CD8-positive, alpha-beta memory T cell (primary cell): ENCODE measurements at places on chromosomes 7 and 10. TPM values are rescaled to one million over a fixed set of nuclear protein-coding genes. Genes with fewer than 3 reads are reported as not detected.

- DNase-seq = peak; percentile 33
- no peak overlapping the region for H3K27ac ChIP-seq
Measured at GRCh38 chr10:71809628-71810027, 36.3 kb upstream of the VSIR start.

DNA sequence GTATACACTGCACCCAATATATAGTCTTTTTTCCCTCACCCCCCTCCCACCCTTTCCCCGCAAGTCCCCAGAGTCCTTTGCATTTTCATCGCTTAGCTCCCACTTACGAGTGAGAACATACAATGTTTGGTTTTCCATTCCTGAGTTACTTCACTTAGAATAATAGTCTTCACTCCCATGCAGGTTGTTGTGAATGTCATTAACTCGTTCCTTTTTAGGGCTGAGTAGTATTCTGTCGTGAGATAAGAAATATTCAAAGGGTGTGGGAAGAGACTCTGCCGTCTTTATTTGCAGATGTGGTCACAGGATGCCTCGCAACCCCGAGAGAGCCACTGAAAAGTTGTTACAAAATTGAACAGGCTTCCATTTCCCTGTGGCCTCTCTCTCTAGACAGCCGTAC, 137.9 kb upstream of the SH2B2 start:
- no peak for DNase-seq
- H3K27me3 ChIP-seq = no peaks in the 10 kb centered on the region
- no peaks in the 10 kb centered on the region for H3K4me1 ChIP-seq
- no peak overlapping the region for H3K4me3 ChIP-seq
- no peak overlapping the region for H3K27ac ChIP-seq

Gene STEAP2
- total RNA-seq = not detected

DNA sequence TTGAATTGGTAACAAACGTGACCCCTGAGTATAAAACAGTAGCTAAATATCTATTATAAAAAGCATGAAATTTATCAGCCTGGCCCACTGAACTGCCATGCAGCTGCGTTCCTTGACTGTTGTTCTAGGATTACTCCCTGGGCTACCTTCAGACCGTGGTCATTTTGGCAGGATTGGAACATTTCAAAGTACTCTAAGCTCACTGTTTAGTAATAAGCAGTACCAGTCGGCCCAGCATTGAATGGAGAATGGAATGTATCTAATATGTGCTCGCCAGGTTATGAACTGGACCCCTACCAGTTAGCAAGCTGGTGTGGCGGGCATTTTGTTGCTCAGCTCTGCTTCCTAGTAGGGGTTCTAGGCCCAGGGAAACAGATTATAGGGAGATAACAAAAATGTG, 112.2 kb downstream of the SEMA3C start:
- DNase-seq = no peak
- H3K27me3 ChIP-seq = no peaks in the 10 kb centered on the region

- no peaks in the 10 kb centered on the region for H3K27me3 ChIP-seq
- H3K4me3 ChIP-seq = no peak overlapping the region
- H3K4me1 ChIP-seq = no peaks in the 10 kb centered on the region
- no peaks in the 10 kb centered on the region for H3K36me3 ChIP-seq
- no peak for DNase-seq
Measured at GRCh38 chr10:62327885-62328284, 46.3 kb upstream of the ZNF365 start.

DNA sequence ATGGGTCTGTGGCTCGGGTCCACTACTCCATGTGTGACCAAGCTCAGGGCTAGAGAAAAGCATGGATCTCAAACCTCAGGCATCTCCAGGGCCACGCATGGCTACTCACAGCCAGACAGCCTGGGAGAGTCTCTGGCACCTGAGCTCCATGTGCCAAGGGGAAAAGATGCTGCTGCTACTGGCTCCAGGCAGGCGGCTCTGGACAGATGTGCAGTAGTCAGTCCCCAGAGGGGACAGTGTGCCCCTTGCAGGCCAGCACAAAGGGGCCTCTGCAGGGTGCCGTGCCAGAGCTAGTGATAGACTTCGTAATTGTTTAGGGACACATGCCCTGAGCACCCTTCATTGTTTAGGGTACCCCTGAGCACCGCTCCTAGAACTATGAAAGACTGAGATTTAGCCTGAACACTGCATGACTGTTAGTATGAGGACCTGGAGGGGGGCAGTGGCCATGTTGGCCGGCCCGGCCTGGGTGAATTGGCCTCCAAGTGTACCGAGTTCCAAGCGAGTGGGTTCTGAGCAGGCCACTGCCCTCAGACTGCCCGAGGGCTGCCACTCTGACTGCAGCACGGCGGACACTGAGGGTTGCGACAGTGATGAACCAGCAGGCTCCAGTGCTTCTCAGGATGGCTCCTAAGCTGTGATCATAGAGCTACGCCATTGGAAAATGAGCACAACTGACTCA, 80.7 kb downstream of the TCERG1L start:
- no peak overlapping the region for H3K4me3 ChIP-seq
- no peaks in the 10 kb centered on the region for H3K27me3 ChIP-seq
- H3K4me1 ChIP-seq = no peaks in the 10 kb centered on the region
- no peak for DNase-seq

DNA sequence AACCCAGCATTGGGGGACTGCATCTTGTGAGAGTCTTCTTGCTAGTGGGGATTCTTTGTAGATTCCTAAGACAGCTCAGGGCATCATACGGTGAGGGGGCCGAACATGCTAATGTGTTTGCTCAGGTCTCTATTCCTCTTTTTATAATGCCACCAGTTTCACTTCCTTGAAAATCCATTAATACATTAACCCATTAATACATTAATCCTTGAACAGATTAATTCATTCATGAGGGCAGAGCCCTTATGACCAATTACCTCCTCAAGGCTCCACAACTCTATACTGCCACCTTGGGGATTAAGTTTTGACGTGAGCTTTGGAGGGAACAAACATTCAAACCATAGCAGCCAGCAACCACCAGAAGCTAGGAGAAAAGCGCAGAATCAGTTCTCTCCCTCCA, 67.2 kb upstream of the POT1 start:
- no peak overlapping the region for H3K4me3 ChIP-seq
- H3K27ac ChIP-seq = no peak overlapping the region
- no peaks in the 10 kb centered on the region for H3K36me3 ChIP-seq
- no peaks in the 10 kb centered on the region for H3K4me1 ChIP-seq

DNA sequence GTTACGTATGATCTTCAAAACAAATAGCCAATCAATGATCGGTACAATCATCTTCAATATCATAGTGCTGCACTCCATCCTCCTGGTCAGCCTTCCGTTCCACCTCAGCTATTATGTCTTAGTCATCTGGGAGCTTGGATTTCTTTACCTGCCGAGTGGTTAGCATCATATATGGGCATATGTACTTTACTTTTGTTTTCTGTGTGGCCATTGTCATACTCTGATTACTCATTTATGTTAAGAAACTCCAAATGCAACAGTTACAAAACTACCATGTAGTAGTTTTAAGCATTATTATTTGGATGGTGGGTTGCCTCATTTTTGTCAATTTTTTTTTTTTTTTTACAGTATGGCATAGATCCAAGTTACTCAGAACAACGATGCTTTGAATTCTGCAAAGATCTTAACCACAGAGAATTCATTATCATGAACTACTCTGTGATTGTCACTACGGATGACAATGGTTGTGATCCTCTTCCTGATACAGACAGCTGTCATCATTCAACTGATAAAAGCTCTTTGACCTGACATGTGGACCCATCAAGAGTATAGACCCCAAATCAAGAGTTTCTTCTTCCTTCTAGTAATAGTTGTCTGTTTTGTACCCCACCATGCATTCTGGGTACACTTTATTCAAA, 52.1 kb upstream of the NME8 start:
- DNase-seq = no peak
- no peaks in the 10 kb centered on the region for H3K4me1 ChIP-seq
- H3K36me3 ChIP-seq = no peaks in the 10 kb centered on the region
- H3K4me3 ChIP-seq = no peak overlapping the region

- no peaks in the 10 kb centered on the region for H3K4me1 ChIP-seq
- H3K27ac ChIP-seq = no peak overlapping the region
- no peak for DNase-seq
Measured at GRCh38 chr10:90929179-90929578, 8.3 kb upstream of the ANKRD1 start.

- H3K27me3 ChIP-seq = no peaks in the 10 kb centered on the region
Measured at GRCh38 chr7:156236181-156236889, 404.2 kb upstream of the RNF32 start.
